Smooth muscle cell of the pulmonary artery (primary cell): ENCODE measurements at places on chromosomes 11 and 22. TPM values are rescaled to one million over a fixed set of nuclear protein-coding genes. Genes with fewer than 3 reads are reported as not detected.

Gene CRYBB3
- not detected in 2 replicates for total RNA-seq

Gene CDC42EP2
- 15.8 and 19.8 TPM in 2 replicates for total RNA-seq

Gene C22orf42
- total RNA-seq, result not detected in 2 replicates

Gene OR52A1
- total RNA-seq, result not detected in 2 replicates

Gene GDPD4
- not detected in 2 replicates for total RNA-seq

Gene DSCAML1
- total RNA-seq, result not detected in 2 replicates
